ENCODE measurements at places on chromosomes 16 and 17.

DNA sequence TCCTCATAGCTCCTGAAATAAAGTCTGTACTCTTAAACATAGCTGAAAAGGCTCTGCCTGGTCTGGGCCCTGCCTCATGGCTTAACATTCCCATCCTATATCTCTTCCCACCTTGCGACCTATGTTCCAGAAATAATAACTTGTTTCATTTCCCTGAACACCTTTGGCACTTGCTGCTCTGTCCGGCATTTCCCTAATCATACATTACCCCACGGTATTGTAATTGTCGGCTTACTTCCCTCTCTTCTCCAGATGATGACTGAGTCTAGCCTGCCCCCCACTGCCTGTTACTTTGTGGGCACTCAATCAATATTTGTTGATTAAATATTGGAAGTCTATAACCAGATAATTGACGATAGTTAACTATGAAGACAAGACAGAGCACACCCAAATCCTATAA is 23.3 kb upstream of the SUPT4H1 start:
- DNase-seq, result no peak

GRCh38 chr17:57114085-57114673 is 29.1 kb downstream of the AKAP1 start:
- DNase-seq, result peak; percentile 20

DNA sequence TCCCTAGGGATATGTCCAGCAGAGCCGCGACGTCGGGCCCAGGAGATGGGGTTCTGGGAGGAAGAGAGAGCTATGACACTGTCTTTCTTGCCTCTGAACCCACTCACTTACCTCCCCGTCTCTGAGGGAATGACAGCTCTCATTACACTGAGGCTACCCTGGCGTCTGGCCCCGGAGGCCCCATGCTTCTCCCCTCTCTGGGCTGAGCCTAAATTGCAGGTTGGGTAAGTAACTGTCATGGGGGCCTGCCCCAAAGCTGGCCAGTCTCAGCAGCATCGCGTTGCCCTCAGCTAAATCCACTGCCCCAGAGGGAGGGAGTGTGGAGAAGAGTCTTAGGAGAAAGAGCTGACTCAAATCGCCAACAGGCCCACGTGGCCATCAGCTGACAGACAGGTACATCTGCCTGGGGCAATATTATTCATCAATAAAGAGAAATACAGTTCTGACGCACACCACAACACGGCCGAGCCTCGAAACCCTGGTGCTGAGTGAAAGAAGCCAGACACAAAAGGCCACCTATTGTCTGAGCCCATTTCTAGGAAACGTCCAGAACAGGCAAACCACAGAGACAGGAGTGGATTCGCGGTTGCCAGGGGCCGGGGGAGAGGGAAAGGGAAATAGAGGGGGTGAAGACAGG is 156.4 kb downstream of the C16orf95 start:
- no peak for DNase-seq

DNA sequence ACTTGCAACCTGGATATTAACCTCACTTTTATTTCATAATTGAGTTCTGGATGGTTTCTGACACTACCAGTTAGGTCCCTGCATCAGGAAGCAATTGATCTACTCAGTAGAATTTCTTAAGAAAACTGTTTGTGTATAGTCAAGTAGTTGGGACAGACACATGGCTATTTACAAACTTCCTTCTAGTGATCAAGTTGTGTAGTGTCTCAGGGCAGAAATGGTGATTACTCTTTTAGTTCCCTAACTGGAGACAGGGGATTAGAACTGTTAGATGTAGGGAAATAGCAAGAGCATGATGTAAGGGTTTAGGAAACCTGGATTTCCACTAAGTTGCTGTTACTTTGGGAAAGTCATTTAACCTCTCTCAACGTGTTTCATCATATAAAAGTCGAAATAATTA is 30.4 kb downstream of the TMEM100 start:
- no peak for DNase-seq
